ENCODE measurements at places on chromosomes 1 and 21.
A peak's percentile ranks its signal among the peaks of the same experiment; 100 is the strongest.

DNA sequence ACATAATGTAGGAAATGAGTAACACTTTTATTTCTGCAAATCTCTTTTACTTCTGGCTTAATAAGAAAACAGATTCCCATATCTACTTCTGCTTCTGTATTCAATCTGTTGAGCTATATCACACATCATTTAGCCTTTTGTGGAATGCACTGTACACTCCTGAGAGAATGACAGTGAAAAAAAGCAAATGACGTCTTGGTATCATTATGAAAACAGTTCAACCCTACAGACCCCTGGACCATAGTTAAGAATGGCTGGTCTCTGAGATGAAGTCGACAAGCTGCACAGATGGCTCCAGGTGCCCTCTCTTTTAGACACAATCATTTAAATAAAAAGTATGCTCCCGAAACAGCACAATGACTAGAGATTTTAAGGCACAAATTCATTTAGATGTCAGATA is 247.0 kb downstream of the RERE start:
- H3K36me3 ChIP-seq, result no peaks in the 10 kb centered on the region
- no peak overlapping the region for H3K4me3 ChIP-seq
- no peak for DNase-seq
- peaks cover 10% of the 10 kb centered on the region for H3K4me1 ChIP-seq
- no peaks in the 10 kb centered on the region for H3K27me3 ChIP-seq
- no peak overlapping the region for H3K27ac ChIP-seq

- no peaks in the 10 kb centered on the region for H3K36me3 ChIP-seq
- DNase-seq, result peak; percentile 38
- no peak overlapping the region for H3K4me3 ChIP-seq
Measured at GRCh38 chr1:168879896-168880734, 151.1 kb upstream of the DPT start.

DNA sequence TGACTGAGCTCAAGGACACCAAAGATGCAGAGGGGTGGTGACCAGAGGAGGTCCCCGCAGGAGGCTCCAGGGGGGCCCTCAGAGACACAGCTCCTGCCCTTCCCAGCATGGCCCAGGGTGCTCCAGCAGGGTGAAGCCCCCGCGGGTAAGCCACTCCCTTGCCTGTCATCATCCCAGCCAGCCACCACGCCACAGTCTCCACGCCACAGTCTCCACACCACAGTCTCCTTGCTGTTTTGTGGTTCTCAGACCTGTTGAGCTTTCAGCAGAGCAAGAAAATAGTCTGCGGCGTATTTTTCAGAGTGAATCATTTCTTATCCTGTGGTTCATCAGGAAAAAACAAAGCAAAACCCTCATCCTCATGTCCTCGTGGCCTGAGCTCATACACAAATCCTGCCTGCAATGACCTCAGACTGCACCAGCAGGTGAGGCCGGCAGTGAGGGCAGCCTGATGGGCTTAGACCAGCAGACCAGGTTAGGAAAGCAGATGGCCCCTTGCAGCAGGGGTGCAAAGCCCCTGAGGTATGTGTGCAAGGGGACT is 25.7 kb upstream of the ABCG1 start:
- no peaks in the 10 kb centered on the region for H3K4me1 ChIP-seq
- no peaks in the 10 kb centered on the region for H3K27me3 ChIP-seq
- H3K36me3 ChIP-seq, result no peaks in the 10 kb centered on the region
- no peak overlapping the region for H3K4me3 ChIP-seq
- no peak for DNase-seq

GRCh38 chr1:213067352-213067751 is 16.3 kb downstream of the RPS6KC1 start:
- no peak for DNase-seq
- no peaks in the 10 kb centered on the region for H3K4me1 ChIP-seq
- H3K27ac ChIP-seq, result no peak overlapping the region

GRCh38 chr21:44749759-44750674 is 38.6 kb upstream of the TSPEAR start:
- DNase-seq, result no peak
- H3K27ac ChIP-seq, result no peak overlapping the region
- H3K4me3 ChIP-seq, result no peak overlapping the region

DNA sequence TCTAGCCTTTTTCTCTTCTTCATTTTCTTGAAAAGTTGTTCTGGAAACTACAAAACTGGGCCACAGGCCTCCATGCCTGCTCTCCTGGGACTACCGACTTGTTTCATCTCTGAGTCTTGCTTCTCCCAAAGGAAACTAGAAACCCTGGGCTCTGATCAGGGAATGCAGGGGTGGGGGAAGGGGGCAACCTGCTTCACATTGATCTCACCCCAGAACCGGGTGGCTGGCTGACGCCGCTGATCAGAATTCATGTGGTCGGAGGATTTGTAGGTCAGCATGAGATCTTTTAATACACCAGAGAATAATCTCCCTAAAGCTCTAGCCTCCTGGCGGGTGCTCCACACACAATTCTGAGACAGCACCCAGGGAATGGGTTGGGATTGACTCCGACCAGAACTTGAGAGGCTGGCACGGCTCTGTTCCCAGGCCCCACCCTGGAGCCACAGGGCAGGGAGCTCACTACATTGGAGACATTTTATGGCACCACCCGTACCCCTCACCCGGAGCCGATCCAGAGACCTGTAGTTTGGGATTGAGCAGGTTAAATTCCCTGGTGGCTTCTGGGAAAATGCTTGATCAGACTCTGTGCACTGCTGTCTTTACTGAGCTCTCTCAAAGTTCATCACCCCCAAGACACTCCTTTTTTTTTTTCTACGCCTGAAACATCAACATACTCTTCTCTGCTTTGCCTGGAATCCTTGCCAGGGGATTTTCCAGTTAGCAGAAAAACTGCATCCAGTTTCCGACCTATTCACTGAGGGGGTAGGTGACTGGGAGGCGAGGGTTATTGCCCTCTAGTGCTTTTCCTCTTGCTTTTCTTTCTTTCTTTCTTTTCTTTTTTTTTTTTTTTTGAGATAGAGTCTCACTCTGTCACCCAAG is 12.2 kb upstream of the ARHGEF10L start:
- no peak overlapping the region for H3K4me3 ChIP-seq
- no peaks in the 10 kb centered on the region for H3K27me3 ChIP-seq
- H3K4me1 ChIP-seq, result peaks cover 14% of the 10 kb centered on the region
- DNase-seq, result no peak
- no peaks in the 10 kb centered on the region for H3K36me3 ChIP-seq

- no peaks in the 10 kb centered on the region for H3K36me3 ChIP-seq
- H3K27me3 ChIP-seq, result no peaks in the 10 kb centered on the region
- DNase-seq, result no peak
- no peak overlapping the region for H3K27ac ChIP-seq
Measured at GRCh38 chr1:179550746-179551682, 24.7 kb downstream of the NPHS2 start.

DNA sequence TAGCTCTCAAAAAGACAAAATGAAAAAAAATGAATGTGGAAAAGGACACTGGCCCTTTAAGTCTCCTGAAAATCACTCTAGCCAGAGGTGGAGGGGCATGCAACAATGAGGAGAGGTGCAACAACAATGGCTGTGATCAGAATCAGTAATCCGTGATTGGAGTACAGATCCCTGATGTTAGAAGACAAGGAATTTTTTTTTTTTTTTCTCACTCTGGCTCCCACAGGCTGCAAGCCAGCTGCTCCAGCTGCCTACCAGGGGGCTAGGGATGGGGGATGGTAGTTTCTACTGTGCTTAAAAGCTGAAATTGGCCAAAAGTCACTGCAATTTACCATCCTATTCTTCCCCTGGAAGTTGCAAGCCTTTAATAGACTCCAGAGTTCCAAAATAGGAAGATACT is 54.5 kb downstream of the STYXL2 start:
- DNase-seq, result no peak
- H3K36me3 ChIP-seq, result no peaks in the 10 kb centered on the region
- H3K27ac ChIP-seq, result no peak overlapping the region
- no peaks in the 10 kb centered on the region for H3K27me3 ChIP-seq

GRCh38 chr1:111347026-111347425 is 56.4 kb downstream of the CHIA start:
- no peaks in the 10 kb centered on the region for H3K4me1 ChIP-seq
- H3K27ac ChIP-seq, result no peak overlapping the region
- no peak for DNase-seq

- H3K36me3 ChIP-seq, result no peaks in the 10 kb centered on the region
- no peak overlapping the region for H3K4me3 ChIP-seq
- DNase-seq, result no peak
- no peaks in the 10 kb centered on the region for H3K4me1 ChIP-seq
Measured at GRCh38 chr1:208781391-208782045, 537.3 kb upstream of the PLXNA2 start.

GRCh38 chr1:207742850-207743555 is 8.9 kb upstream of the CD46 start:
- no peak overlapping the region for H3K4me3 ChIP-seq
- no peaks in the 10 kb centered on the region for H3K36me3 ChIP-seq
- no peaks in the 10 kb centered on the region for H3K27me3 ChIP-seq
- H3K27ac ChIP-seq, result no peak overlapping the region
- no peaks in the 10 kb centered on the region for H3K4me1 ChIP-seq

- H3K27me3 ChIP-seq, result no peaks in the 10 kb centered on the region
- no peak overlapping the region for H3K4me3 ChIP-seq
- DNase-seq, result no peak
Measured at GRCh38 chr1:198845851-198846250, 207.0 kb downstream of the PTPRC start.
